ENCODE measurements at places on chromosomes 13 and 19. TPM values are rescaled to one million over a fixed set of nuclear protein-coding genes. Genes with fewer than 3 reads are reported as not detected.

Gene PCP2
- not detected for total RNA-seq

Gene TMEM59L
- 4.1 TPM for total RNA-seq

Gene ABCA7
- 6.5 TPM for total RNA-seq

Gene ZNF784
- total RNA-seq = 5.1 TPM

Gene GAPDHS
- not detected for total RNA-seq

Gene CASP14
- total RNA-seq = not detected

Gene ZNF429
- 5.7 TPM for total RNA-seq

Gene STOML3
- not detected for total RNA-seq

Gene C3
- 313 TPM for total RNA-seq

Gene C19orf44
- total RNA-seq = 4.5 TPM

Gene FUT2
- total RNA-seq = not detected

Gene CYP2A7
- not detected for total RNA-seq

Gene CYSLTR2
- 1.5 TPM for total RNA-seq

Gene C19orf67
- not detected for total RNA-seq

Gene ATCAY
- not detected for total RNA-seq

Gene TMEM205
- total RNA-seq = 39.3 TPM

Gene CYP2A6
- not detected for total RNA-seq

Gene VSTM2B
- total RNA-seq = not detected

Gene OR4F17
- not detected for total RNA-seq

Gene RASAL3
- 0.07 TPM for total RNA-seq

Gene SLC25A42
- 7.6 TPM for total RNA-seq

Gene ADAMTSL5
- 4.6 TPM for total RNA-seq

Gene LACC1
- total RNA-seq = 53.2 TPM

Gene MCEMP1
- total RNA-seq = not detected

Gene ZNF665
- total RNA-seq = 3.3 TPM

Gene CCDC8
- 20.0 TPM for total RNA-seq

Gene CDC37
- total RNA-seq = 119 TPM

Gene SIGLECL1
- not detected for total RNA-seq

Gene EBI3
- total RNA-seq = not detected

Gene FARP1
- 21.5 TPM for total RNA-seq

Gene ZNF582
- 3.1 TPM for total RNA-seq

Gene CLDN10
- total RNA-seq = 3.4 TPM

Gene MEIS3
- total RNA-seq = 50.3 TPM

Gene TSHZ3
- 14.7 TPM for total RNA-seq

Gene ZNF235
- total RNA-seq = 5.0 TPM

Gene ZSCAN5B
- not detected for total RNA-seq

Gene CEACAM4
- not detected for total RNA-seq

Gene DACH1
- total RNA-seq = not detected

Gene OVOL3
- total RNA-seq = not detected

Gene ASPDH
- total RNA-seq = not detected

Gene ADM5
- total RNA-seq = 0.36 TPM

Gene CDC16
- total RNA-seq = 62.6 TPM

Gene ZNF99
- total RNA-seq = not detected

Gene CCDC122
- total RNA-seq = 5.4 TPM

Measured in smooth muscle cell of the pulmonary artery (primary cell).